ENCODE measurements at places on chromosomes 7 and 10.

DNA sequence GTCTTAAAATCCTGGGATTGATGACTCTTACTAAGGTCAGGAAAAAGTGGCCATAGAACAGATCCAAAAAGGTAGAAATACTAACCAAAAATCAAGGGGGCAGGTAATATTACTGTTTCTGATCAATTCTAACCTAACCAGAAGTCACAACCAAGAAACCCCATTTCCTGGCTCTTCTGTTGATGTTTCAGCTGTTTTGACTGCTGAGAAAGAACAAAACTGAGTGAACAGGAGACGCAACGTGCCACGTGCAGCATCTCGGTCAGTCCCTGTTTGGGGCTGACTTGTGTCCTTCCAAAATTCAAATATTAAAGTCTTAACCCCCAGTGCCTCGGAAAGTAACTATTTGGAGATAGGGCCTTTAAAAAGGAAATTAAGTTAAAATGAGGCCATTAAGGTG lies 56.8 kb downstream of the JAZF1 start:
- DNase-seq, result no peak

DNA sequence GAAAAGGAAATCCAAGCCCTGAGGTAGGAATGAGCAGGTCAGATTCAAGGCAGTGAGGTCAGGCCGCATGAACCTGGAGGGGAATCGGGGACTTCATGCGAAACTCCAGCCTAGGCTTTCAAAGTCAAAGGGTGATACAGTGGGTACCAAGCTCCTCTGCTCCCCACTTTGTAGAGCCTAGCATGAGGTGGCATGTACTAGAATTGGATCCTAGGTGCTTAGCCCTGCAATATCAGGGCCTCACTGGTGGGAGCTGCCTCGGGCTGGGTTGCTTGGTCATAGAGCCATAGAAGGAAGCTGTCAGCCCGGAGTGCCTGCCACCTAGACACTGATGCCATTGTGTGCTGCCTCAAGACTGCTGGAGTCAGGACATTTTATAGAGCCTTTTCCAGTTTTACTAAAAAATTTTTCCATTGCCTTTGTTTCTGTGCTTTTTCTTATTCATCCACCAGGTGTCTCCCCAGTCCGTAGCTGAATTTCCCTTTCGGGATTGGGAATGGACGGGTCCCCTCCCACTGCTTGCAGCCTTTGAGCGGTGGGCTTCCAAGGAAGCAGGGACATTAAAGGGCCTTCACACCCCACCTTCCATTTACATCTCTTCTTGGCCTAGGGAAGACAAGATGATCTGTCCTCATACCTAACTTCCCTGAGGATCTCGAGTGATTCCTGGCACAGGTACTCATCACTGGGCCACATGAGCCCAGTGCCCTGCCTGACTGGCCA lies 5.5 kb upstream of the LZTS2 start:
- DNase-seq, result no peak

DNA sequence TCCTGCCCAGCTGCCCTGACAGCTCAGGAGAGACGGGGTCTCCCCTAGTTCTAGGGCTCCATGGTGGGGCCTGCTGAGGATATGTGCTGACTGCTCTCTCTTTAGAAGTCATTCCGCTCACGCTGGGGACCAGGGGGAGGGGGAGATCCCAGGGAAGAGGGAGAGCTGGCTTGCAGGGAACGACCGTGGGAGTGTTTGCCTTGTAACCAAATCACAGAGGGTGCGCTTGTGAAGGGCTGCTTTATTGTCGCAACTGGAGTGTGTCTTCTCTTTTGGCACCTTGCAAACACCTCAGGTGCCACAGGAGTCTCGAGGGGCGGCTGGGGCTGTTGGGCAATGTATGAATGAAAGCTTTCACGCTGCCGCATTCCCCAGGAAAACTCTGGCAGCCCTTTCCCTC lies 531.3 kb upstream of the MKI67 start:
- DNase-seq, result no peak

- peak; percentile 24 for DNase-seq
Measured at GRCh38 chr10:80168679-80169380, 36.3 kb downstream of the PLAC9 start.

- no peak for DNase-seq
Measured at GRCh38 chr7:100093498-100093897, 4.7 kb downstream of the COPS6 start.

- no peak for DNase-seq
Measured at GRCh38 chr10:49605939-49606509, 4.1 kb upstream of the SLC18A3 start.

DNA sequence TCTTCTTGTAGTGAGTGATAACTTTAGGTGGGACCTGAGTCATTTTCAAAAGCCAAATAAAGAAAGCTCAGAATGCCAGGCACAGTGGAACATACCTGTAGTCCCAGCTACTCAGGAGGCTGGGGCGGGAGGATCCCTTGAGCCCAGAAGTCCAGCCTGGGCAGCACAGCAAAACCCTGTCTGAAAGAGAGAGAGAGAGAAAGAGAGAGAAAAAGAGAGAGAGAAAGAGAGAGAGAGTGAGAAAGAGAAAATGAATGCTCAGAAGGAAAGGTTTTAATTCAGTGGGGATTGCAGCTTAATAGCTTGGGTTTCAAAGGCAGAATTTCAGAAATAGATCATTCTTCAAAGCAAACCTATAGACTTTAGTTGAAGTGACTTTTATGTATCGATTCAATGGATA lies 25.7 kb downstream of the GPNMB start:
- DNase-seq, result no peak

DNA sequence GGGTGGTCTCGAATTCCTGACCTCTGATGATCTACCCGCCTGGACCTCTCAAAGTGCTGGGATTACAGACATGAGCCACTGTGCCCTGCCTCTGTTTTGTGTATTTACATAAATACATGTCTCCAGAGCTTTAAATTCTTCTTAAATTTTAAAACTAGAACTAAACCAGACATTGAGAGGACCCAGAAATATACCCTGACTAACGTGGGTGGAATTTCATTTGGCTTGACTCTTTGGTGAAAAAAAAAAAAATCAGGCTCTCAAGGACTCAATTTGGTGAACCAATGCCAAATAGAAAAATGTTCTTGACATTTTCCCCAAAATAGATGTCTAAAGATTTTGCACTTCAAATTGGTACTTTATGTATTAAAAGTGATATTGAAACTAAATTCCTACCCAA lies 16.6 kb upstream of the FAS start:
- DNase-seq, result no peak

DNA sequence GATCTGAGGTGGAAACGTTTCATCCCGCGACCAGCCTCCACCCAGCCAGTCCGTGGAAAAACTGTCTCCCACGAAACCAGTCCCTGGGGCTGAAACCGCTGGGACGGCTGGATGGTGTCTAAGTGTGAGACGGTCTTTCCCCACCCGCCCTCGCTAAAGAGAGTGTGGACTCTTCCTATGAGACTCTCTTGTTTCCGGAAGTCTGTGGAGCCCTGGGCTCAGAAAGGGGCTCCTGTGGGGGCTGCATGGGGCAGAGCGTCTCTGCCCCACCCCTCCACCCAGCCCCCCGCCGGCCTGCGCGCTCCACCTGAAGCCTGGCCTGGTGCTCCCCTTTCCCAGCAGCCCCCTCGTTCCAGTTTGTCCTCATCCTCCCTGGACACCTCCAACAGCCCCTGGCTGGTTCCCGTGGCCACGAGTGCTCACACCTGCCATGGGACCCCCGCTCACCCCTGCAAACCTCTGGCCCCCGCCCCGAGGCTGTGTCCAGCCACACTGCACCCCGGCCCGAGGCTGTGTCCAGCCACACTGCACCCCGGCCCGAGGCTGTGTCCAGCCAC lies 28.7 kb downstream of the CFAP46 start:
- no peak for DNase-seq

GRCh38 chr7:26683277-26683676 lies 181.1 kb downstream of the SKAP2 start:
- no peak for DNase-seq

DNA sequence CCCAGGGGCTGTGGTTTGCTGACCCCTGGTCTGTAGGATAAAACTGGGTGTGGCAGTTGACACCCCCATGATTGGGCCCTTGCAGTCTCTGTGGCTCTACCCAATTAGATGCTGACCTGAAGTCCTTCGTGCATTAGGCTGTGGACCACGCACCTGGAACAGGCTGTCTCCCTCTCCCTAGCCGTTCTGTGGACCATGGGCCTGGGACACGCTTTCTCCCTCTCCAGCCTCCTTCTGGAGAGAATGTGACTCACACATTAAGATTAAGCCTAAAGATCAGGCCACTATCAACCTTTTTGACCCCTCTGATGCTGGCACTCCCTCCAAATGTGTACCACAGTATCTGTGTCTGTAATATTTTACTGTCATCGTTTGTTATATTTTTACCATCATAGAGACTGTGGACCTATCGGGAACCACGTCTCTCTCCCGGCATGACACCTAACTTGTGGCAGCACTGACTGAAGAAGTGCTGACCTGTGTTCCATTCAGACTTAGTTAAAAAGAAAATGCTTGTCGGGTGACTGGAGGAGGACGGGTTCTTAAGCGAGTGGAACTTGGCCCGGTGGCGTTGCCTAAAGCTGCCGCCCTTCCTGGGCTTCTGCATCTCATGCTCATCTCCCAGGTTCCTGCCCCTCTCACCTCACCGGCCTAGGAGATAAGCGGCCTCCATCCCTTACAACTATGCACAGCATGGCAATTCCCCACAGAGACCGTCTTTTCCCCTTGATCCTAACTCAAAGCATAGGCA lies 92.8 kb downstream of the WDR37 start:
- DNase-seq, result no peak

GRCh38 chr10:131398166-131398565 lies 86.6 kb upstream of the TCERG1L start:
- no peak for DNase-seq

- DNase-seq, result no peak
Measured at GRCh38 chr10:96401036-96401435, 42.2 kb upstream of the OPALIN start.

DNA sequence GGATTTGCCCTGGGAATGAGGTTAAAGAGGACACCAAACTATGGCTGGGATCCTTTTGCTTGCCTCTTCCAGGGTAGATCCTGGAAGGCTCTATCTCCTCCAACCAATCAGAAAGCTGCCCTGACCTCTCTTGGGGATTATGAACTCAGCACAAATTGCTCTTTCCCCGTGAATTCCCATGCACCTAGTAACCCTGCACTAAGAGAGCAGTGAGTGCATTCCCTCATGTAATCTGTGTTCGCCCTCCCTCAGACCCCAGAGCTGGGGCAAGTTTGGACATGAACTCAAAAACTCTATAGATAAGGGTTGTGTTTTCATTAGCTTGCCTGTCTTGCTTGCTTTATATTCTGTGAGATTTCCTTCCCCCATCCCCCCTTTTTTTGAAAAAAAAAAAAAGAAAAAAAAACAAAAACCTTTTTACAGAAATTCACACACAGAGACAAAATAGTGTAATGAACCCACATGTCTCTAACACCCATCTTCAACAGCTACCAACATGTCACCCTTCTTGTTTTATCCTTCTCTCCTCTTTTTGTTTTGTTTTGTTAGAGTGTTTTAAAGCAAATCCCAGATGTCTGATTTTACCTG lies 225.5 kb upstream of the TCF7L2 start:
- DNase-seq, result no peak

- DNase-seq, result no peak
Measured at GRCh38 chr7:157635148-157635500, 298.3 kb downstream of the DNAJB6 start.

DNA sequence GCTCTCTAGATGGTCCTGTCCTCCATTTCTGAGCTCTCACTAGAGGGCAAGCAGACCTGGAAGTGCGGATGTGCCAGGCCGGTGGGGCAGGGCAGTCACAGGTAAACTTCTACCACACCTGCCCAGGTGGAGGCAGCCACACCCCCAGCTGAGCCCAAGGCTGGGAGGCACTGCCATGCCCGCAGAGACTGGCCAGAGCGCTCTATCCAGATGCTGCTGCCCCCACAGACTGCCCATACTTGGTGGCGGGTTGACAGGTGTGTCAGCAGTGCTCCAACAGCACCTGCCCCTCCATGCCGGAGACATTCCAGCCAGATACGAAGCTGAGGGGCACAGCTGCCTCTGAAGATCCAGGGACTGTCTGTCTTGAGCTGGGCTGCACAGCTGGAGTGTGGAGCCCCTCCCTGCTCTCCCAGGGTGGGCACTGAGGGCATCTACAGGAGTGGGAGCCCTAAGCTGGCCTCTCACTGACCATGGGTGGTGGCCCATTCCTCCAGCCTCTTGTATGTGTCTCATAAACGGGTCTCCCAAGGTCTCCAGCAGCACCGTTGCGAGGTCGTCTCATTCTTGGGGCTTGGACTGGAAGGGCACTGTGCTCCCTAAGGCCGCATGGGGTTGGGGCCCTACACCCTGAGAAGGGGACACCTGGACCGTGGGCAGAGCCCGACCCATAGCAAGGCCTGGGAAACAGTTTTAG lies 38.2 kb upstream of the PPIF start:
- DNase-seq, result no peak

DNA sequence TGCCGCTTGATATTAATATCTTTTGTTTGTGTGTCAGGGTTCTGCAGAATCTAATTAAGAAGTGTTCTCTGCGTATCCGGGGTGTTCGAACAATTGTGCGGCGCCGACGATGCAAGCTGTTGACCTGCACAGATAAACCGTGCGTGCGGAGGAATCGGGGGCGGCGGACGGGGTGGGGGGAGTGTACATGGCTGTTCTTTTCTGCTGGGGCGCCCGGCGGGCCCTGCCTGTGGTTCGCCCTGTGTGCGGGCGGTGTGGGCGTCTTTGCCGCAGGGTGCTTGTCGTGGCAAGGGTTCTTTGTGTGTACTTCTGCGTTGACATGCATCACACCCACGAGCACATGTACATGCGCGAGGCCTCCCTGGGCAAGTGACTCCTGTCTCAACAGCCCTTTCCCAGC lies 47.9 kb downstream of the MICALL2 start:
- DNase-seq, result no peak

- DNase-seq, result no peak
Measured at GRCh38 chr7:20404320-20404719, 73.6 kb downstream of the ITGB8 start.

DNA sequence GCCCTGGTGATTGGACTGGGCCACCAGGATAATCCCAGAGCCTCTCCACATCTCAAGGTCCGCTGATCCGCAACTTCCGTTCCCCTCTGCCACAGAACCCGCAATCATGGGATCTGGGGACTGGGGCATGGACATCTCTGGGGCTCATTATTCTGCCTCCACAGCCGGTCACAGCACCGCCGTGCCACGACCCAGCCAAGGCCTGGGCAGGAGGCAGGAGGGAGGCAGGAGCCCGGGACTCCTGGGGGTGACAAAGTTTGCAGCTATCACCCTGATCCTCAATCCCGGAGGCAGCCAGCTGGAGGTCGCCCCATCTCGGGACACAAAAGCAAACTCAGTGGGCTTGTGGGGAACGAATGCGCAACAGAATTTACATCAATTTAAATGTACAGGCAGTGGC lies 42.9 kb upstream of the TNRC18 start:
- no peak for DNase-seq

DNA sequence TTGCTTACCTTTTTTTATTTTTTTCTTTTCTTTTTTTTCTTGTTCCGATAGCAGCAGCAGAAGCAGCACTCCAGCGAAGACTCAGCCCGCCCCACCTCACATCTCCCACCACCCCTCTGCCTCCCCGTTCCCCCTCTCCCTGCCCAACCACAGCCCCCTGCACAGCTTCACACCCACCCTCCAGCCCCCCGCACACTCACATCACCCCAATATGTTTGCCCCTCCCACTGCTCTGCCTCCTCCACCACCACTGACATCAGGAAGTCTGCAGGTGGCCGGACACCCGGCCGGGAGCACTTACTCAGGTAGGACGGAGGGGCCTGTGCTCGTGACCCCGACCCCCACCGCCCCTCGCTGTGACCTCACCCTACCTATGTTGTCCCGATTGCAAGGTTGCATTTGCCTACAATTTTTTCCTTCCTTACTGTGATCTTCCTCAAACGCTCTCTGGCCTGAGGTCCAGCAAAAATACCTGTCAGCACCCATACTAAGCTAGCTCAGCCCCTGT lies 367.2 kb upstream of the GALNT17 start:
- no peak for DNase-seq
